ENCODE measurements at places on chromosomes 7 and 10.

- no peak for DNase-seq
These were observed 40.6 kb downstream of the BTBD16 start for GRCh38 chr10:122311716-122312115.

DNA sequence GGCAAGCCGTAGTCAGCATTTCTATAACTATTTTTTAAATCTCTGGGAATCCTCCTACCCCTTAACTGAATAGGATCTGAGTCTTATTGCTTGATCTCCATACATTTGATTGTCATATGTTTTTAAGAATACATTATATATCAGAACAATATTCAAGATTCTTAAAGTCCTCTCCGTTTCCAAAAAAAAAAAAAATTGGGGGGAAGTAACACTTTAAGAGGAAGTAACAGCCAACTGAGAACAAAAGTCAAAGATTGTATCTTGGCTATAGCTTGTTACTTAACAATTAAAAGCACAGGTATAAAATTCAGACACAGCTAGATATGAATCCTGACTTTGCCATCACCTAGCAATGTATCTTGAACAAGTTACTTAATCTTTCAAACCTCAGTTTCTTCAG is 169.9 kb upstream of the ADO start:
- no peak for DNase-seq

DNA sequence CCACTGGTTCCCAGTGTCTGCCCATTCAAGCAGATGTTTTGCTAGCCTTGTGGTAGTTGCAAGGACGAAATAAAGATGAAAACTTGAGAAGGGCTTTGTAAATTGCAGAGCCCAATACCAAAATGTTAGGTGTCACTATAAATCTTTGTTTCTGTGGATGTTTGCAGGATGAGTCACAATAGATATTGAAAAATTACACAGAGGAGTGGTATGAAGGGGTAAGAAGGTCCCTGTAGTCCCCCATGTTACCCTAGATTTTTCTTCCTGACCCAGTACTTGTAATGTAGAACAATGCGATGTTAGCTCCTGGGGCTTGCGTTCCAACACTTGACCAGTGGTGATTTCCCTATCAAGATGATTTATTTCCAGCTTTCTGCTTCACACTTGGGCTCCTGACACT is 102.6 kb upstream of the LYZL1 start:
- no peak for DNase-seq

DNA sequence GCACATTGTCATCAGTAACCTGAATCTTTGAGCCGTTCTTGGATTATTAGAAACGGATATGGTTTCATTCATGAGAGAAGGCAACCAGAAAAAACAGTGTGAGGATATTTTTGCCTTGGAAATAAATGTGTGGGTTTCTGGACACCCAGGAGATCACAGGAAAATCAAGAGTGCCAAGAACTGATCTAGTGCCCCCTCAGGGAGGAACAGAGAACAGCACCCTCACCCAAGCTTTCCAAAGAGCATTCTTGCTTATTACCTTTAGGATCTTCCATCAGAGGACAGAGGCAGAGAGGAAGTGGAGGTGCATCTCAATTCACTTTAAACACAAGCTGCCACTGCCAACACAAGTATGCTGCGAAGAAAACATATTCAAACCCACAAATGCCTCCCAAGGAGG is 851.5 kb upstream of the COBL start:
- DNase-seq = no peak

All from stimulated activated CD8-positive, alpha-beta memory T cell treated with anti-CD3 and anti-CD28 coated beads, Interleukin-7, amount 100 ng/mL, for 1 hour (primary cell).